ENCODE measurements at places on chromosomes 1 and 21. TPM values are rescaled to one million over a fixed set of nuclear protein-coding genes. Genes with fewer than 3 reads are reported as not detected.

The C1orf146 gene
- not detected for total RNA-seq

The UBE2U gene
- total RNA-seq, result not detected

The WNT4 gene
- 0.08 TPM for total RNA-seq

The P3H1 gene
- 7.5 TPM for total RNA-seq

The NMNAT2 gene
- 1.9 TPM for total RNA-seq

The FCRL5 gene
- total RNA-seq, result 0.07 TPM

DNA sequence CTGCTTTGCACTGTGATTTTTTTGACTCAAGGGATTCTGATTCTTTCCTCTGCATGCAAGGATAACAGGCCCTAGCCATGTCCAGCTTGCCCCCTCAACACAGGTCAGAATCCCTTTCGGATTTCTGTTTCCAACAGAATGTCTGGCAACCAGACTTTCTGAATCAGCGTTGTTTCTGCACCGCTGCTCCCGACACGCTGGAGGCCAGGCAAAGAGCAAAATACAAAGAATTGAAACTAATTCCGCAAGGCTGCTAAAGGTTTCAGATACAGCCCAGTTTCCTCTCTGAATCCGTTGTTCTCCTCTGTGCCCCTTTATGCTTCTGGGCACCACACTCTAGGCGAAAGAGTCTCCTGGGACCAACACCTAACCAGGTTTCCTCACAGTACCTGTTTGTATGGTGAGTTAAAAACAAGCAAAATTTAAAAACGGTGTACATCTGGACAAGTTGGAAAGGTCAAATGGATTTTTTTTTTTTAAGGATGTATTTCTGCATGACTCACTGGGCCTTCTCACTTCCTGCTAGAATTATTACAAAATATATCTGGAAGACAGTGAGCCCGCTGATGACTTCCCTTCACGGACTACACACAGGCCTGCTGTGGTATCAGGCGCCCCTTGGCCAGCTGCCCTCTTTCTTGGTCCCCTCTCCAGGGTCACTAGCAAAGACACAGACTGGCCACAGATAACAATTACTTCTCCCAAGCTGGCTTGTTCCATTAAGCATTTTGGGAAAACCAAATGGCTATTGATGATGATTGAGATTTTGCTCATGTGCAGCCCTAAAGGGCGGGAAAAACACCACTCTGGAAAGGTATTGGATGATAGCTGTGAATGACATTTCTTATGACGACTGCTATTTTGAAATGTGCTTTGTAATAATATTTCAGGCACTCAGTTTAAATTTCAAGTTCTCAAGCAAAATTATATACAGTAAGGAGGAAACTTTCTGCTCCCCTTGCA, 118.3 kb downstream of the TGFB2 start:
- H3K36me3 ChIP-seq, result no peaks in the 10 kb centered on the region
- peaks cover 33% of the 10 kb centered on the region for H3K4me1 ChIP-seq
- H3K4me3 ChIP-seq, result peak overlapping the region; percentile 3
- peak; percentile 54 for DNase-seq
- no peaks in the 10 kb centered on the region for H3K27me3 ChIP-seq

GRCh38 chr1:40161888-40162397, 756 bp downstream of the RLF start:
- DNase-seq, result no peak
- peak overlapping the region; percentile 94 for H3K27ac ChIP-seq
- H3K4me1 ChIP-seq, result peaks cover 33% of the 10 kb centered on the region
- no peaks in the 10 kb centered on the region for H3K27me3 ChIP-seq
- H3K36me3 ChIP-seq, result no peaks in the 10 kb centered on the region

GRCh38 chr1:161082996-161083747, 6.2 kb downstream of the NECTIN4 start:
- no peaks in the 10 kb centered on the region for H3K4me1 ChIP-seq
- no peaks in the 10 kb centered on the region for H3K27me3 ChIP-seq
- no peaks in the 10 kb centered on the region for H3K36me3 ChIP-seq

DNA sequence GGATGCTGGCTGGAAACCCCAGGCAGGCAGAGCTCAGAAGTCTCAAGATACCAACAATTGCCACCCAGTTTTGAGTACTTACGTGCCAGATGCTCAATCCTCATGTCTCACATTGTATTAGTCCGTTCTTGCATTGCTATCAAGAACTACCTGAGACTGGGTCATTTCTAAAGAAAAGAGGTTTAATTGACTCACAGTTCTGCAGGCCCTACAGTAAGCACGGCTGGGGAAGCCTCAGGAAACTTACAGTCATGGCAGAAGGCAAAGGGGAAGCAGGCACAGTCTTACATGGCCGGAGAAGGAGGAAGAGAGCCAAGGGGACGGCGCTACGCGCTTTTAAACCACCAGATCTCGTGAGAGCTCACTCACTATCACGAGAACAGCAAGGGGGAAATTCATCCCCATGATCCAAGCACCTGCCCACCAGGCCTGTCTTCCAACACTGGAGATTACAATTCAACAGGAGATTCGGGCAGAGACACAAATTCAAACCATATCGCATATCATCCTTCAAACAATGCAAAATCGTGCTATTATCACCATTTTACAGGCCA, 58.0 kb downstream of the KAZN start:
- H3K27me3 ChIP-seq, result peaks cover 3% of the 10 kb centered on the region
- no peaks in the 10 kb centered on the region for H3K4me1 ChIP-seq
- no peak for DNase-seq
- no peak overlapping the region for H3K27ac ChIP-seq
- no peak overlapping the region for H3K4me3 ChIP-seq
- H3K36me3 ChIP-seq, result no peaks in the 10 kb centered on the region

- H3K27me3 ChIP-seq, result no peaks in the 10 kb centered on the region
- H3K4me3 ChIP-seq, result no peak overlapping the region
- peaks cover 26% of the 10 kb centered on the region for H3K4me1 ChIP-seq
- H3K27ac ChIP-seq, result no peak overlapping the region
- H3K36me3 ChIP-seq, result no peaks in the 10 kb centered on the region
- DNase-seq, result no peak
Observed at GRCh38 chr1:23594149-23594907, 35.0 kb upstream of the ID3 start.

DNA sequence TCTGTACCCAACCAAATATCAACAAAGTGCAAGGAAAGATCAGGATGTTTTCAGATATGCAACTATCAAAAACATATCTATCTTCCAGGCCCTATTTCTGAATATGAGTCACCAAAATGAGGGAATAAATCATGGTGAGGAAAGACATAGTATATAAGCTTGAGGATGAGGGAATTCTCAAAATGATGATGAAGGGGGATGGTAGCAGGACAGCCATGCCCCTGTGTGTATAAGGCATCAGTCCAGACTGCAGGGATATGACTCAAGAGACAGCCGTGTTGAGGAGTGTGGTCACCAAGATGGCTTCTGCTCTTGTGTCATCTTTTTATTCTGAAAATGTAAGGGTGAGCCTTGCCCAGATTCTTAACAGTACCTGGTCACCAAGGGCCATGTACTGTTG, 4.4 kb upstream of the WDR64 start:
- H3K27ac ChIP-seq, result no peak overlapping the region
- H3K4me3 ChIP-seq, result no peak overlapping the region
- no peaks in the 10 kb centered on the region for H3K4me1 ChIP-seq
- no peaks in the 10 kb centered on the region for H3K36me3 ChIP-seq
- H3K27me3 ChIP-seq, result no peaks in the 10 kb centered on the region

DNA sequence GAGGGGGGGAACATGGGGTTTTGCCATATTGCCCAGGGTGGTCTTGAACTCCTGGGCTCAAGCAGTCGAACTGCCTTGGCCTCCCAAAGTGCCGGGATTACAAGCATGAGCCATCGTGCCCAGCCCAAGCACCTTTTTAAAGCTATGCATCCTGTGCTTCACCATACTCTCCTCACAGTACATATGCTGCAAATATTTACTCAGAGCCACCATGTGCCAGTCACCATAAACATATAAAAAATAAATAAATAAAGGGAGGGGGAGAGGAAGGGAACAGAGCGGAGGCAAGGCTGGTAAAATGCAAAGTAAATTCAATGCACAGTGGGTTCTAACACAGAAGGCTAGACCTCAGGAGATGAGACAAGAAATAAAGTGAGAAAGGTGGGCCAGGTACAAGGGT, 64.7 kb downstream of the CAPZB start:
- H3K4me3 ChIP-seq, result no peak overlapping the region
- no peak overlapping the region for H3K27ac ChIP-seq
- DNase-seq, result no peak
- H3K4me1 ChIP-seq, result peaks cover 17% of the 10 kb centered on the region

DNA sequence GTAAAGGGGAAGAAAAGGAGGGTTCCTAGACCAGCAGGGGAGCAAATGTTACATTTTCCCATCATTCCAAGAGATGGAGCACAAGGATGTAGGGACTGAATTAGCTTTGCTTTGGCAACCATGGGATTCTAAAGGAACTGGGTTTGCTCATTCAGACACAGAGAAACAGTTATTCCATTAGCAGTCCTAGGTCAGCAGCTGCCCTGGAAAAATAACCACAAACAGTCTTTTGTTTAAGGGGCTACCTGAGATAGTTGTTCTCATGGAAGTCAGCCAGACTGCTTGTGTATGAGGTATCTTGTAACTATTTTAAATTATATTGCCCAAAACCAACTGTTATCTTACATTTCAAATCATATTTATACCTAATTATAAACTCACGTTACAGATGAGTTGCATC, 58.4 kb upstream of the VCAM1 start:
- no peaks in the 10 kb centered on the region for H3K4me1 ChIP-seq
- H3K36me3 ChIP-seq, result no peaks in the 10 kb centered on the region
- no peaks in the 10 kb centered on the region for H3K27me3 ChIP-seq
- no peak for DNase-seq

Measured in heart left ventricle (tissue), 16 donors.